ENCODE measurements at places on chromosomes 1 and 21. TPM values are rescaled to one million over a fixed set of nuclear protein-coding genes. Genes with fewer than 3 reads are reported as not detected.

The DNM3 gene
- polyA plus RNA-seq: 4.2 TPM

The S100PBP gene
- 37.2 TPM for polyA plus RNA-seq

The TRIM46 gene
- polyA plus RNA-seq: 3.2 TPM

The FAM72A gene
- polyA plus RNA-seq: 6.2 TPM

The RNF186 gene
- not detected for polyA plus RNA-seq

The AADACL4 gene
- 2.0 TPM for polyA plus RNA-seq

The KRTAP6-2 gene
- polyA plus RNA-seq: not detected

The RHOU gene
- polyA plus RNA-seq: 17.3 TPM

The HHIPL2 gene
- polyA plus RNA-seq: 1.2 TPM

The MATN1 gene
- 0.34 TPM for polyA plus RNA-seq

The LHX8 gene
- polyA plus RNA-seq: not detected

The PSEN2 gene
- polyA plus RNA-seq: 14.6 TPM

The WDR64 gene
- 0.51 TPM for polyA plus RNA-seq

The TMEM53 gene
- 12.1 TPM for polyA plus RNA-seq

The NPPA gene
- polyA plus RNA-seq: 0.85 TPM

The C1orf210 gene
- polyA plus RNA-seq: 23.7 TPM

The RPS8 gene
- polyA plus RNA-seq: 2,233 TPM

The CLDN8 gene
- 37.7 TPM for polyA plus RNA-seq

The OSCP1 gene
- polyA plus RNA-seq: 21.2 TPM

The S100A6 gene
- 198 TPM for polyA plus RNA-seq

The PGLYRP4 gene
- polyA plus RNA-seq: not detected

The HRNR gene
- 0.57 TPM for polyA plus RNA-seq

The IRF6 gene
- 15.8 TPM for polyA plus RNA-seq

The YTHDF2 gene
- polyA plus RNA-seq: 112 TPM

The ABL2 gene
- polyA plus RNA-seq: 12.3 TPM

The PCP4L1 gene
- polyA plus RNA-seq: 1.0 TPM

The MXRA8 gene
- 202 TPM for polyA plus RNA-seq

The C1orf94 gene
- polyA plus RNA-seq: not detected

The PGM1 gene
- polyA plus RNA-seq: 30.4 TPM

The IL19 gene
- polyA plus RNA-seq: 0.65 TPM

The NECTIN4 gene
- polyA plus RNA-seq: 3.5 TPM

The SAMSN1 gene
- polyA plus RNA-seq: 3.8 TPM

The ZBTB8B gene
- polyA plus RNA-seq: 1.3 TPM

The MRAP gene
- not detected for polyA plus RNA-seq

The EPS8L3 gene
- 0.62 TPM for polyA plus RNA-seq

The SERINC2 gene
- 51.1 TPM for polyA plus RNA-seq

The CD1E gene
- polyA plus RNA-seq: 0.27 TPM

The RBP7 gene
- polyA plus RNA-seq: 29.3 TPM

The BTBD19 gene
- polyA plus RNA-seq: 25.7 TPM

The GPA33 gene
- 0.83 TPM for polyA plus RNA-seq

The CLCA4 gene
- not detected for polyA plus RNA-seq

The ADGRL2 gene
- polyA plus RNA-seq: 162 TPM

The OR6K3 gene
- 0.08 TPM for polyA plus RNA-seq

The KCND3 gene
- polyA plus RNA-seq: 1.7 TPM

The PTGFR gene
- 0.33 TPM for polyA plus RNA-seq

The KPRP gene
- polyA plus RNA-seq: not detected

The TNFRSF4 gene
- polyA plus RNA-seq: 3.0 TPM

The MANEAL gene
- 3.8 TPM for polyA plus RNA-seq

The CYP2J2 gene
- polyA plus RNA-seq: 1.1 TPM

The PEA15 gene
- polyA plus RNA-seq: 117 TPM

The REN gene
- 80.3 TPM for polyA plus RNA-seq

The OR2AK2 gene
- polyA plus RNA-seq: not detected

The PTAFR gene
- polyA plus RNA-seq: 2.7 TPM
